ENCODE measurements at places on chromosomes 6 and 20.
A peak's percentile ranks its signal among the peaks of the same experiment; 100 is the strongest.

GRCh38 chr20:13870170-13870748 is 85.4 kb downstream of the NDUFAF5 start:
- no peak for DNase-seq

DNA sequence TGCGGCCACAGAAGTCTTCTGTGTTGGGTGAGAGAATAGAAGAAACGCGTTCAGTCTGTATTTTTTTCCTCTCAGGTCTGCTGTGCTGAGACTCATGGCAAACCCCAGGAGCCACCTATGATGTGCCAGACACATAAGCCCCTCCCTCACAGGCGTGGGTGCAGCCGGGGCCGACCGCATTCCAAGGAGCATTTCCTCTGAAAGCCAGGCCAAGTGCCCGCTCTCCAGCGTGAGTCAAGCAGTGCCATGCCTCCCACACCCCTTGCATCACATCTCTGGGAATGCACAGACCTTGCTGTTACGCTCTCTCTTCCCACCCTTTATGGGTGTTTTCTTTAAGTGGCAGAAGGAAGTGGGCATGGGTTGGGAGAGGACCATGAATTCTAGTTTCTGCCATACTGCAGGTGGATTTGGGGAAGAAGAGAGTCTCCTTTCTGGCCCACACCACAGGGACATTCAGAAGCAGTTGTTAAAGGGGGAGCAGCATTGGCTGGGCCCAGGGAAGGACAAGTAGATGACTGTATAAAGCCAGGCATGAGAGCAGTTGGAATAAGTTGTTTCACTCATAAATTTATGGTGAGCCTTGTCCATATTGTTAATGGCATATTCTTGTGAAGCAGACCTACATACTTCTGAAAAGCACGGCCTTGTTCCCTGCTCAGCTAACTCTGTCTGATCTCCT is 37.1 kb upstream of the TFAP2A start:
- peak; percentile 74 for DNase-seq

GRCh38 chr6:55198715-55199114 is 24.4 kb downstream of the HCRTR2 start:
- no peak for DNase-seq

GRCh38 chr6:161139766-161140553 is 133.9 kb downstream of the AGPAT4 start:
- DNase-seq, result no peak

DNA sequence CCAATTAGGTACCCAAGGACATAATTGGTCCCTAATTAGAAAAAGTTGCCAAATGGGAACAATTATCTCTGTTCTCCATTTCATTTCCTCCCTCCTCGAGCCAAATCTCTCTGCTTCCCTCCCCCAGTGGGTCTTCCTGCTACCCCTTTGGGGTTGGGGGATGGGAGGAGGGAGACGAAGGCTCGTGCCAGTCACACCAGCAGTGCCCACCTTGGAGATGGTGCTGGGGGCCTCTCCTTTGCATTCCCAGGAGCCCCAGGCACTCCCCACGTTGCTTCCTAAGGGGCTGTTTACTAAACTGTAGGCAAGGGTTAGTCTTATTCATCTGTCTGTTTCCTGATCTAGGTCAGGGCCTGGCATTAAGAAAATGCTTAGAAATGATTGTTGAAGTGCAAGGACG is 33.1 kb downstream of the MDFI start:
- DNase-seq, result no peak

DNA sequence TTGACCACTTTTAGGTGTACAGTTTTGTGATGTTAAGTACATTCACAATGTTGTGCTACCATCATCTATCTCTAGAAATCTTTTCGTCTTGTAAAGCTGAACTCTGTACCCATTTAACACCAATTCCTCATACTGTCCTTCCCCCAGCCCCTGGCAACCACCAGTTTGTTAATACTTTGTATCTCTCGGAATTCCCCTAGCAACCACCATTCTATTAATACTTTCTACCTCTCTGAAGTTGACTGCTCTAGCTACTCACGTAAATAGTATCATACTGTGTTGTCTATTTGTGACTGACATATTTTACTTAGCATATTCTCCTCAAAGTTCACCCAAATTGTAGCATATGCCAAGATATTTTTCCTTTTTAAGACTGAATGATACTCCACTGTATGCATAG is 82.3 kb upstream of the CLDN20 start:
- no peak for DNase-seq

DNA sequence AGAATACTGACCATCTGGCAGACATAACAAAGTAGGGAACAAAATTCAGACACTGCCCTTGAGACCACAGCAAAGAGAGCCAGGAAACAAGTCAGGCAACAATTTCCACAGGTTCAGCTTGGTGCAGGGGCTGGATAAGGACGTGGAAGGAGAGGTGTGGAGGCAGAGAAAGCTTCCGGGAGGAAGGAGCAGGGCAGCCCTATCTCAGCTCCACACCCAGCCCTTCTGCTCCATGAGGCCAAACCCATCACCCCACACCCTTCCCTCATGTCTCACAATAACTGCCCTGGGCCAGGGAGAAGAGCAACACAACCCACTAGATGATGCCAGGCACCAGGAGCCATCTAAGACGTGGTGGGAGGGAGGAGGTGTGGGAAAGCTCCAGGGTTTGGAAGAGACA is 5.8 kb downstream of the SNHG17 start:
- no peak for DNase-seq

GRCh38 chr6:2127484-2127911 is 117.9 kb downstream of the GMDS start:
- no peak for DNase-seq

DNA sequence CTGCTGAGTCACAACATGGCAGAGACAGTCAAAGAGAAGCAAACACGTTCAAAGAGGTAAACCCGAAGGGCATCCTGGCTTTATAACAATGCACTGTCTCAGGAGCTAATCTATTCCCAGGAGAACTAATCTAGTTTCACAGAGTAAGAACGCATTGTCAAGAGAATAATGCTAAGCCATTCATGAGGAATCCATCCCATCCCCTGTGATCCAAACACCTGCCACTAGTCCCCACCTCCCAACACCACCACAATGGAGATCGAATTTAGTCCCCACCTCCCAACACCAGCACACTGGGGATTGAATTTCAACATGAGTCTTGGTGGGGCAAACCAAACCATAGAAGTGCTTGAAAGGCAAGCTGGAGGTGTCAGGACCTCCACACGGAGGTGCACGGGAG is 231.5 kb upstream of the ID4 start:
- DNase-seq, result no peak

DNA sequence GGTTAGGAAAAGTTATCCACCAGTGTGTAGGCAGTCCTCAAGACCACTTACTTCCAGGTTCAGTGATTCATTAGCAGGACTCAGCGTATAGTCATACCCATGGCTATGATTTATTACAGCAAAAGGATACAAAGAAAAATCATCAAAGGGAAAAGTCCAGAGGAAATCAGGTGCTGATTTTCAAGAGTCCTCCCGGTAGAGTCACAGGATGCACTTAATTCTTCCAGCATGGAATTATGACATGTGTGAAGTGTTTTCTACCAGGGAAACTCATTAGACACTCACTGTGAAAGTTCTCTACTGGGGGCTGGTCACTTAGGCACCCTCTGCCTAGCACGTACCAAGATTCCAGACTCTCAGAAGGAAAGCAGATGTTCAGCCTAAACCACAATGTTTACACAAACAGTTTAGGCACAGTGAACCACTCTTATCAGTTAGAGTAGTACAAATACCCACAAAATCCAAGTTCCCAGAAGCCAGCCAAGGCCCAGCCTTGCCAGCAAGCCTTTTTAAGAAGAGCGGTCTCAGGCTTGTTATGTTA is 10.2 kb downstream of the WFDC3 start:
- DNase-seq, result peak; percentile 87

- peak; percentile 27 for DNase-seq
Observed at GRCh38 chr6:146287691-146288369, 255.8 kb upstream of the RAB32 start.

- peak; percentile 70 for DNase-seq
Observed at GRCh38 chr20:49132995-49133478, 55.1 kb downstream of the STAU1 start.

GRCh38 chr6:44284121-44284520 is 13.9 kb downstream of the TMEM151B start:
- no peak for DNase-seq

DNA sequence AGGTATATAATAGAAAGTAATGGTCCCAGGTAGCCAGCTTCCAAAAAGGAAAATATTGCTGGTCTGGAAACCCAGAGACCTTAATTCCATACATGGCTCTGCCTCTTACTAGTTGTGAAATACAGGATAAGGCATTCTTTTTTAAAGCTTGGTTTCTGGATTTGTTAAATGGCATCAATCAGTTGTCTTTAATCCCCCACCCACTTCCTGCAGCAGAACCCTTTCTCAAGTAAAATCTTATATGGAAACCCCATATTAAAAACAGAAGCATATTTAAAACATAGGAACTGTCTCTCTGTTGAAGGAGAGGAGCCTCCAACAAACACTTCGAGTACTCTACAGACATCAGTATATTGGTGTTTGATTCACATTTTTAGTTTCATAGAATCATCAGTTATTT is 6.2 kb upstream of the LCA5 start:
- no peak for DNase-seq

GRCh38 chr20:45433976-45434375 is 18.0 kb downstream of the PIGT start:
- no peak for DNase-seq

DNA sequence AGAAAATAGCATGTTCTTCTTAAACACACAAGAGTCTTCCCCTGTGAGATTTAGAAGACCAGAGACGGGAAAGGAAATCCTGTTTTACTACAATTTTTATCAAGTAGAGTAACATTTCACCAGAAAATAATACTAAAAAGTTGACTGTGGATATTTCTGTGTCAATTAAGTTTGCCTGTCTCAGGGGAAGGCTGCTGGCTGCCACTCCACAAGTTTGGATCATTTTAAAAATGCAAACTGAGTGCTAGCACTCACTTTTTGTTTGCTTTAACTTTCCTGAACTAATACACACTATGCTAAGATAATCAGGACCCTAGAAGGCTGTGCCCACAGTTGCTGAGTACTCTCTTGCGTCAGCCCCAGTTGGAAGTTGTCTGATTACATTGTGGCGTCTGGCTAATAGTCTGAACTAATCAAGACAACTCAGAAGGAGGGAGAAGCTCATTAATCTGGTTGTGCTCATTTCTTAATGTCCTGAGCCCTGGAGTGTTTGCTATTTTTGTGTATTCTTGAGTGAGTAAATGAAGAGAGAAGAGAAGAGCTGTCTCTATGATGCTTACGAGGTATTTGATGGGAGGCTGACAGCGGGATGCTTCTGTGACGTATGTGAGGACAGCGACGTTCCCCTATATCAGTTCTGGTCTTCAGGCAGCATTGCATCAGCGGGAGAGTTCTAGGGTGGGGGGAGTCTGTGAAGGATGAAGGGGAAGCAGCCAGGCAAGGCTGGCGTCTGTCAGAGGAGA is 664.2 kb downstream of the QKI start:
- no peak for DNase-seq

DNA sequence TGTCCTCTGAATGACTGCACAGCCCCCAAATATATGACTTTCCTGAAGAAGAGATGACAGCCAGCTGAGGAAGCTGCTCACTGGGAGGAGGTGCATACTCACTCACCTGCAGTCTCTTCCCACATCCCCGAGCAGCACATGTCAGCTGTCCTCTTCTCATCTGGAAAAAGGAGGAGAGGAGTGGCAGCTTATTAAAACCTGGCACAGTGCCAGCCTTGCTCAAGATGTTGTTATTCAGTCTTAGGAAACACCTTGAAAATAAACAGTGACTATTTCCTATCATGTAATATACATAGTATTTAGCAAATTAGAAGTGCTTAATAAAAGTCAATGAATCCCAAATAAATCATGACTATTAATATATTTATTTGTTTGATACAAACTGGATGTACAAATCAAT is 232.9 kb downstream of the EPM2A start:
- peak; percentile 5 for DNase-seq

DNA sequence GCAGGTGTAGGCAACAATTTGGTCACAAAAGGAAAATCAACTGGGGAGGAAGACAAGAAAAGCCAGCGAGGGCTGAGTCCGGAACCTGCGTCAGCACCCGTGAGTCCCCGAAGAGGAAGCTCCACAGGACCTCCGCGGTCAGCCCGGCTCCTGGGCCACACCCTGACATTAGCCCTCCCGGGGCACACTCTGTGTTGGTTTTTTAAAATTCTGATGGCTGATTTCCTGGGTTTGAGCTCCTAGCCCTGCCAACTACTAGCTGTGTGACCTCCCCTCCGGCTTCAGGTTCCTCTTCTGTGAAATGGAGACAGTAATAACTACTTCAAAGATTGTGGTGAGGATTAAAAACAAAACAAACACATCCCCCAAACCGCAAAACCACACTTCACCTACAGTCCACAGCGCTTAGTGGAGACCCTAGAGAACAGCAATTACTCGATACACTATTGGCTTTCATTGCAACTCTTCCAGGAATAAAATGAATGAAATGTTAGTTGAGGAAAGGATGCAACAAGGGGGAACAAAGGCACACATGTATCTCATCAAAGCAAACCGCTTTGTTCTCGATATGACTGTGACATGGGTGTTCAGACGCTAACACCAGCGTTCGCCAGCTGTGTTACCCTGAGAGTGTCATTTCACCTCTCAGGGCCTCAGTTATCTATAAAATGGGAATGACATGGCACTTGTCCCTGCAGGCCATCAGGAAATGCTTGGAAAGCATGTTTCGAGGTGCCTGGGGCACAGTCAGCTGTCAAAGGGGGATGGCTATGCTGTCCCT is 985 bp downstream of the ZBP1 start:
- no peak for DNase-seq

DNA sequence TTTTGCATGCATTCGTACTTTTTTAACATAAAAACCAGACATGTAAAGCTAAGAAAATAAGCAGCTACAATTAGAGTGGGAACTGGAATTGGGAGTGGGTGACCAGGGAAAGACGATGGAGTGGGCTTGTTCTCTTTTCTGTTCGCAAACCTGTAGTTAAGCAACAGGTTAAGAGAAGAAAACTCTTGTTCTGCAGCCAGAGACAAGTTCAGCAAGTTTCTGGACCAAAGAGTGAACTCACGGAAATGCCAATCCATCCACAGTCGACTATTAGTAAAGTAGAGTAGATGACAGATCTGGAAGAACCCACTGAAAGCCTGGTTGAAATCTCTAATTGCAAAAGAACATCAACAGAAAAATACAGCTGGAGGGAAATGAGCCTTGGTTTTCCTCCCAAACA is 197.8 kb downstream of the TFAP2A start:
- no peak for DNase-seq

- DNase-seq, result peak; percentile 62
Observed at GRCh38 chr6:113481458-113481857, 375.7 kb upstream of the MARCKS start.

Data from iris pigment epithelial cell (primary cell).